GM12865 (cell line): ENCODE measurements at places on chromosomes 5 and 9.
A peak's percentile ranks its signal among the peaks of the same experiment; 100 is the strongest.

GRCh38 chr5:132777209-132778069, at the start of gene SEPTIN8:
Gene SEPTIN8, minus strand, starts transcription at chr5:132777239. Its CDS starts 102 bp downstream, at chr5:132777137.
- peak; percentile 54 for DNase-seq

DNA sequence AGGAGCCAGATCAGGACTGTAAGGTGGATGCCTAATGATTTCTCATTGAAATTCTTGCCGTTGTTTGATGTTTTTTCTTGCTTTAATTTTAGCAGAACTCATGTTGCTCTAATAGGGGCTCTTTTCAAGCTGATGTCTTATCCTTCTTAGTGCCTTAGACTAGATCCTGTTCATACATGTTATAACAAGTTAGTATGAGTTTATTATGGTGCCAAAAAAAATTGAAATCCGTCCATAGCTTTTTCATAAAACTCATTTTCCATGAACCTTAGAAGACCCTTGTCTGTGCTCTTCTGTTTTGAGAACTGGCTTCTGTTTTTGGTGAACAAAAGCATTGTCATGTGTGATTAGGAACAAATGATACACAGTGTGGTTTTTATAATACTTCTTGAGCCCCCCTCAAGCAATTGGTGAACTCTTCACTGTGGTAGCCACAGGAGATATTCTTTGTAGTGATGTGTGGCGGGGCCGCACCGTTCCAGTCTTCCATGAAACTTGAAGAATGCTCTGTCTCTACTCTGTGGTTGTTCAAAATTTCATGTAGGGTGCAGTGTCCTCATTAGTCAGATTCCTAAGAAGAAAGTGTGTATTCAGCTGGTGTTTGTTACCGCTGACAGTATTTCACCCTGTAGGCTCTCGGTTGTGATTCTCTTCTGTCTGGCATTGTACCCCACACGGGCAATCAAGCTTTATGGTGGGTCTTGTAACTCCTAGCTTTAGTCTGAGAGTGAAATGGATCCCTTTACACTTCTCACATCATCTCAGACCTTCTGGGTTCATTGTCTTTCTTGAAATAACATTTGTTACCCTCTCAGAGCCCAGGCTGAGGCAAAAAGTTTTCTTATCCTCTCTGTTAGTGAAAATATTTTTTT, 10.7 kb downstream of the OTULIN start:
- DNase-seq, result no peak

DNA sequence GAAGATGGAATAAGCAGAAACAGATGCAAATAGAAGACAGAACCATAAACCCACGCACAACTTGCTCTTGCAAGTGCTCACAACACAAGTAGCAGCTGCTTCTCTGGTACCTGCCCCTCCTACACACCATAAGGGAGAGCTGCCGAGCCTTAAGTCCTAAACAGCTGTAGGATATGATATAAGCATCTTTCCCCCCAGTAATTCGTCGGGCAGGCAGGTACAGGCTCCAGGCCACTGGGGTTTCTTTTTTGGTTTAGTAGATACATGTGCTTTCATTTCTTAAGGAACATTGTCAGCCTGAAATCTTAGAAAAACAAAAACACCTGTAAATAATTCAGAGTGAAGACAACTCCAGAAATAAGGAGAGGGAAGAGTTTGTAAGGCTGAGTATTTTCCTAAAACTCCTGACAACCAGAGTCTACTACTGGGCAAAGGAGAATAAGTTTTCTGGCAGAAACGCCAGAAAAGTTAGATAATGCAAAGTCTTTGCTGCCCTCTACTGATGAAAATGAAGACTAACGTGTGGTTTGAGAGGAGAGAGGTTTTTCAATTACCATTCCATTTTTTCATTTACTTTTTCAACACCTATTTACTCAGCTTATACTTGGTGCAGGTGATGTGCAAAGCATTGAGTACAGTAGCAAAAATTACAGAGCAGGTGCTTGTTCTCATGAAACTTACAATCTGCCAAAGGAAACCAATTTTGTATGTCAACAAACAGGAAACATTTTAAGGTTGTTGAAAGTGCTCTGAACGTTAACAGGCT, 20.1 kb upstream of the TCERG1 start:
- DNase-seq, result peak; percentile 41

DNA sequence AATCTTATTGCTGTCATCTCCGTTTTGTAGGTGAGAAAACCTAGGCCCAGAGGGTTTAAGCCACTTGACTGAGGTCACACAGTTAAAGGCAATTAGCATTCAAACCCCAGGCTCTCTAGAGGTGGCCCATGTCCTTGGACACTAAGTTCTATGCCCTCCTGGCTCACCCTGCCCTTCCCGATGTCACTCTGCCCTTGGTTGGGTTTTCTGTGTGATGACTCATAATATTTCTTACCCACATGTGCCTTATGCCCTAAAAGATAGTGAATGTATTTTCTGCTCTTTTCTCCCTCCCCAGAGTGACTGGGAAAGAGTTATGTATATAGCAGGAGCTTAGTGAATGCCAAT, 174.5 kb upstream of the PITX1 start:
- DNase-seq, result no peak

DNA sequence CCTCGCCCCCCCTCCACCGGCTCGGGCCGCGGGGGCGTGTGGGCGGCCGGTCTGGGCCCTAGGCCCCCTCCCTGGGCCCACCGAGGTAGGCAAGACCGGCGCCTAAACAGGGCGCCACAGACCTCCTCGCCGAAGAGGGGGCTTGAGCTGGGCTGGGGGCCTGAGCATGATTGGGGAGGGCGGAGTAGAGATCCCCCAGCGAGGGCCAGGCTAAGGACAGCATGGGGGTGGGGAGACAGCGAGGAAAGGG, 108.9 kb downstream of the PSD2 start:
- no peak for DNase-seq

GRCh38 chr5:71582945-71583584, 4.1 kb upstream of the MCCC2 start:
- DNase-seq, result no peak

GRCh38 chr5:10573487-10574145, 9.7 kb downstream of the ANKRD33B start:
- DNase-seq, result no peak

GRCh38 chr5:86756839-86757238, 139.1 kb downstream of the COX7C start:
- DNase-seq, result no peak

DNA sequence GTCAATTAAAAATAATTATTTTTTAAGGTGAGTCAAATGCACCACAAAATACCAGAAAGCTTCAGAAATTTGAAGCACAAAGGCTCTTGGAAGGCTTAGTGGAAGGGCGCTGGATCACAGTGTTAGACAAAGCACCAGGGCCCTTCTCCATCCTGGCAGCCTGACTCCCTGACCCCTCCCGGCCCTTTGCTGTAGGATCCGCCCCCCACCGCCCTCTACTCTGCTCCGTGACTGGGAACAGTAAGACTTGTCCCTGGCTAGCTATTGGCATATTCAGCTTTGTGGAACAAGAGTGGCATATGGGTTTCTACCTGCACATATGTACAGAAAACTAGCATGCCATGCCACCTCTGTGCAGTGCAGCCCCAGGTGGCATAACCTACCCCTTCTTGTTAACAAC, 222.1 kb downstream of the SYK start:
- no peak for DNase-seq

- DNase-seq, result no peak
Observed at GRCh38 chr5:144298658-144299057, 128.0 kb downstream of the KCTD16 start.

- no peak for DNase-seq
Observed at GRCh38 chr5:107253246-107253645, 417.5 kb downstream of the EFNA5 start.

GRCh38 chr5:168786147-168786546, 207.0 kb upstream of the PANK3 start:
- DNase-seq, result no peak

GRCh38 chr5:96316487-96316886, 116.6 kb downstream of the PCSK1 start:
- DNase-seq, result no peak

DNA sequence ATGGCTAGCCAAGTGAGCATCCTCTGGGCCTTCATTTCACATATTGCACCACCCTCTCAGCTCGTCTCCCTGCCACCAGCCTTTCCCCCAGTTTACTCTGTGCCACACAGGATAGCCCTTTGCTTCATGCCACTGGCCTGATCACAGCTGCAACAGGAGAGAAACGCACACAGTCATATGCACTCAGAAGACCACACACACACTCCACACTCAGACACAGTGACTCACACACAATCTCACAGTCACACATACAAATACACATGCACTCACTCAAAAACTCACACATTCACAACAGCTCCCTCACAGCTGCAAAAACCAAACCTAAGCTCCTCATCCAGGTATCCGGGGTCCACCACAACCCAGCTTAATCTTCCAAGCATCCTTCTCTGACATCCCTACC, 38.7 kb downstream of the TTC39B start:
- DNase-seq, result no peak

GRCh38 chr9:129513282-129513681, 107.6 kb downstream of the C9orf50 start:
- DNase-seq, result no peak

DNA sequence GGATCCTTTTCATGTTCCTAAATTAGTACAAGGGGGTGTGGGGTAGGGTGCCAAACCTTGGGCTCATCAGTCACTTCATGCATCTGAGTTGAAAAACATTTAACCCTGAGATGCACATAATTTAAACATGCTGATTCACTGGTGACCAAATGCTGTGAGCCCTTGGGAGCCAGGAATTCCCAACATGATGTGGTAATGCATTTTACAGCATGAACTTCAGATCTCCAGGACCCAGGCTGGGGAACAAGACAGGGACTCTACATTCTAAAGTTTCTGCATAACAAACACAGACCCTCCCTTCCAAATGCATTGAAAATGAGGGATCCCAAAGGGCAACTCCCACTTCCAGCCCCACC, 322.2 kb downstream of the NDUFS4 start:
- no peak for DNase-seq

- DNase-seq, result no peak
Observed at GRCh38 chr9:121274851-121275250, 6.9 kb downstream of the GSN start.

DNA sequence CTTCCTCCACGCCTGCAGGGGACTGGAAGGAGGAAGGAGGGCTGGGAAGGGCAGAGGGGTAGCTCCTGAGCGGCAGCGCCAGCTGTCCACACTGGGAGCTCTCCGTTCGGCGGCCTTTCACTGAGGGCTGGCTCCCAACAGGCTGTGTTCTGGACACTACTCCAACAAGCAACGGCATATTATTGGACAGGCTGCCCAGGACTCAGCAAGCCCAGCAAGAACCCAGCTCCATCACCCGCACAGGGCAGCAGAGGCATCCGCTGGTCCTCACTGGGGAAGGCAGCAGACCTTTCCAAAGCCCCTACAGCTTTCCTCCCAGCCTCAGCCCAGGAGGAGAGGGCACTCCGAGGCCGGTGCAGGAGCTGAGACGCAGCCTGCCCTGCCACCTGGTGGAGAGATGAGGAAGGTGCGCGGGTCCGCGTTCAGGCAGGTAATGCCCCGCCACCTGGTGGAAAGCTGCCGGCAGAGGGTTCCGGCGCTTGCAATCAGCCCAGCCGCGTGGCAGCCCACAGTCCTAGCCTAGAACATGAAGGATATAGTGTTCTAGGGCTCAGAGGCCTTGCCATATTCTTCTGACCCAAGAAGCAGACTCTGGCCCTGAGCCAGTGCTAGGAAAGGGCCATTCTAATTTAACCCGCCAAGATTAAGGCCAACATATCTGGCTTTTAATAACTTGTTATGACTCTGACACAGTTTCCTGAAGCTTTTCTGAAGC, 74.4 kb downstream of the NRG2 start:
- peak; percentile 90 for DNase-seq

- no peak for DNase-seq
Observed at GRCh38 chr9:109770101-109770500, 9.9 kb upstream of the PALM2AKAP2 start.

- peak; percentile 43 for DNase-seq
Observed at GRCh38 chr5:61167382-61167781, 5.1 kb upstream of the SMIM15 start.

DNA sequence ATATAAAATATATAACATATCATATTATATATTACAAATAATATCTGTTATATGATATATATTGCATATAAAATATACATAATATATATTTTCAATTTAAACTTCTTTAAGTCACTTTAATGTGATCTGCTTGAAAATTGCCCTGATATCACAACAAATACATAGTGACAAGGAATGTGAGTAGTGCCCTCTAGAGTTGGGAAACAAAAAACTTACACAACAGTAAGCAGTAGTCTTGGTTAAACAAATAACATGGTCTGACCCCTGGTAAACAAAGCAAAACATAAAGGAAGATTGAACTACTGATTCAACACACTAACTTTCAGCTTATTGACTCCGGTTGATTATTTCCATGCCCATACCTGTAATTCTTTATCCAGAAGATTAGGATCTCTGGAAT, 188.3 kb upstream of the NMUR2 start:
- peak; percentile 5 for DNase-seq

- DNase-seq, result no peak
Observed at GRCh38 chr9:103427696-103428095, 432.6 kb downstream of the CYLC2 start.
